ENCODE measurements at places on chromosomes 2 and 18. TPM values are rescaled to one million over a fixed set of nuclear protein-coding genes. Genes with fewer than 3 reads are reported as not detected.
A peak's percentile ranks its signal among the peaks of the same experiment; 100 is the strongest.

KIF5C gene
- 13.3 TPM for total RNA-seq

EPC2 gene
- total RNA-seq, result 31.9 TPM

ABCB11 gene
- not detected for total RNA-seq

IHH gene
- total RNA-seq, result not detected

FER1L5 gene
- 0.74 TPM for total RNA-seq

HDAC4 gene
- total RNA-seq, result 76.6 TPM

GBX2 gene
- not detected for total RNA-seq

DPP4 gene
- 15.5 TPM for total RNA-seq

PROC gene
- not detected for total RNA-seq

RAB1A gene
- 92.3 TPM for total RNA-seq

SKA1 gene
- 0.74 TPM for total RNA-seq

PSMA8 gene
- total RNA-seq, result not detected

RBKS gene
- total RNA-seq, result 2.2 TPM

EML6 gene
- 1.7 TPM for total RNA-seq

GRCh38 chr2:136245211-136245610 lies 127.3 kb upstream of the CXCR4 start:
- no peak overlapping the region for H3K27ac ChIP-seq
- H3K4me1 ChIP-seq, result no peaks in the 10 kb centered on the region
- no peaks in the 10 kb centered on the region for H3K36me3 ChIP-seq
- H3K27me3 ChIP-seq, result no peaks in the 10 kb centered on the region
- no peak overlapping the region for H3K4me3 ChIP-seq

DNA sequence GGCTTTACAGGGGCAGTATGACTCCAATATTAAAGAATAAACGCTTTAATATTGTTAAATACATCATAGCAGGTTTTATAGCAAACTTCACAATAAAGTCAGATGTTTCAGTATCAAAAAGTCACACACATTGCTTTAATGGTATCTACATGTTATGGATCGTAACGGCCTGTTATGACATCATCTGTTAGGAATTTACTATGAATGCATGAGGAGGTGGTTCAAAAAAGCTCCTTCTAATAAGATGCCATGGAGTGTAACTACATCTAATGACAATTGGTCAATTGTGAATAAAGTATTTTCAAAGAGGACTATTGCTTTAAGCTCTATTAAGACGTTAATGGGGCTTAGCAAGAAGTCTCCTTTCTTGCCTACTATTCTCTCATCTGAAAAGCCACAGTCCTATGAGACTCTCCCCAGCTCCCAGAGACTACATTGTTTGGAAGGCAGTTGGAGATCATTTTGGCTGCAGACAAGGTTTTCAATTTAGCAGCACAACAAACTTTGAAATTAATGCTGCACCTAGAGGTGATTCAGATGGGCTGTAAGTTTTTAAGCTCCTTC lies 300.7 kb upstream of the MEIS1 start:
- no peaks in the 10 kb centered on the region for H3K27me3 ChIP-seq
- no peak overlapping the region for H3K4me3 ChIP-seq
- H3K4me1 ChIP-seq, result no peaks in the 10 kb centered on the region
- no peak overlapping the region for H3K27ac ChIP-seq
- no peaks in the 10 kb centered on the region for H3K36me3 ChIP-seq
- DNase-seq, result no peak

GRCh38 chr2:95053543-95053942 lies 28.0 kb downstream of the MAL start:
- H3K27me3 ChIP-seq, result no peaks in the 10 kb centered on the region
- no peaks in the 10 kb centered on the region for H3K36me3 ChIP-seq
- no peak overlapping the region for H3K4me3 ChIP-seq
- H3K27ac ChIP-seq, result no peak overlapping the region
- no peak for DNase-seq

DNA sequence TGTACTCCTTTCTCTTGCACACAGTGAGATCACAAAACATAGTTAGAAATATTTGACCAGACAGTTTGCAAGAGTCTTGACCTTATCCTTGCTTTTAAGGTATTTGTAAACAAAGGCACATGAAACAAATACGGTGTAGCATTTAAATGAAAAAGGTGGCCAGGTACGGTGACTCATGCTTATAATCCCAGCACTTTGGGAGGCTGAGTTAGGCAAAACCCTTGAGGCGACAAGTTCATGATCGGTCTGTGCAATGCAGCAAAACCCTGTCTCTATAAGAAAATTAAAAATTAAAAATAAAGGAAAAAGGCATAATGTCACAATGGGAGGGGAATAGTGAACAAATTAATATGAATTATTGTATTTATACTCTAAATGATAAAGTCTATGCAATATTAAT lies 109.5 kb upstream of the PIK3C3 start:
- no peak overlapping the region for H3K27ac ChIP-seq
- no peaks in the 10 kb centered on the region for H3K4me1 ChIP-seq
- H3K36me3 ChIP-seq, result no peaks in the 10 kb centered on the region
- H3K4me3 ChIP-seq, result no peak overlapping the region
- no peak for DNase-seq
- no peaks in the 10 kb centered on the region for H3K27me3 ChIP-seq

- no peak overlapping the region for H3K27ac ChIP-seq
- no peak for DNase-seq
- no peak overlapping the region for H3K4me3 ChIP-seq
- H3K36me3 ChIP-seq, result no peaks in the 10 kb centered on the region
- H3K27me3 ChIP-seq, result no peaks in the 10 kb centered on the region
These were observed 622.1 kb upstream of the ID2 start for GRCh38 chr2:8059794-8060193.

GRCh38 chr2:56239437-56239836 lies 55.6 kb downstream of the CCDC85A start:
- no peak for DNase-seq
- no peaks in the 10 kb centered on the region for H3K27me3 ChIP-seq
- H3K4me1 ChIP-seq, result no peaks in the 10 kb centered on the region
- H3K36me3 ChIP-seq, result no peaks in the 10 kb centered on the region
- H3K27ac ChIP-seq, result no peak overlapping the region
- H3K4me3 ChIP-seq, result no peak overlapping the region

GRCh38 chr2:112588611-112589045 lies 4.2 kb downstream of the CHCHD5 start:
- no peak for DNase-seq
- no peaks in the 10 kb centered on the region for H3K27me3 ChIP-seq
- no peak overlapping the region for H3K27ac ChIP-seq
- no peak overlapping the region for H3K4me3 ChIP-seq
- no peaks in the 10 kb centered on the region for H3K36me3 ChIP-seq
- H3K4me1 ChIP-seq, result peaks cover 18% of the 10 kb centered on the region

DNA sequence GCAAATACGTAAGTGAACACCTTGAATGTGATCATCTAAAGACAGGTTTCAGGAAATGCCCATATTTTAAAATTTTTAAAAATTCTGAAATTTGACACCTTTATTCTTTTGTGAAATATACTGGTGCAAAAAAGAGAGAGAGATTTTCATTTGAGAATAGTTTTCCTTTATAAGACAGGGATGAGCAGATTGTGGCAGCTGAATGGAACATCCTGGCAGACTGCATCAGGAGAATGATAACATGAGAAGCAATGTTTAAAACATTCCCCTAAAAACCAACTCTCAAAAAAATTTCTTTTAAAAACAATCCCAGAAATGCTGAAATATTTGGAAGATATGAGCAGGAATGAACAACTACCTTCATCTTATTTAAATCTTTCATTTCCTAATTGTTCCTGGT lies 744.8 kb upstream of the ID2 start:
- no peak overlapping the region for H3K27ac ChIP-seq
- no peaks in the 10 kb centered on the region for H3K4me1 ChIP-seq
- no peak for DNase-seq
- no peaks in the 10 kb centered on the region for H3K27me3 ChIP-seq
- no peaks in the 10 kb centered on the region for H3K36me3 ChIP-seq
- H3K4me3 ChIP-seq, result no peak overlapping the region

GRCh38 chr18:76764291-76764901 lies 58.0 kb upstream of the ZNF236 start:
- H3K27ac ChIP-seq, result no peak overlapping the region
- no peaks in the 10 kb centered on the region for H3K4me1 ChIP-seq
- no peaks in the 10 kb centered on the region for H3K27me3 ChIP-seq
- no peak overlapping the region for H3K4me3 ChIP-seq

DNA sequence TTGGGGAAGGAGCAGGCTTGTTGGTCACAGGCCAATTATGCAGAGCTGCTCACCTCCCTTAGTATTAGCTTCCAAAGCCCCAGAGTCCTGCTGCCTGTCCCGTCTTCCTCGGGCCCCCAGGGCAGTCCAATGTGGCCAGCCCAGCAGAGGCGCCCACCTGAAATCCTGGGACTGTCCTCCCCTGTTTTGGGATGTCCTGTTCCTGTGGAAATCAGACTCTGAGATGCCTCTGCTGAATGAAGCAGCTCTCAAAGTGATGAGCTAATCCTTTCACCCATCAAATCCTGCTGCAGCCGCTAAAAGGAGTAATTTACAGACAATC lies 105.3 kb downstream of the CABLES1 start:
- no peaks in the 10 kb centered on the region for H3K36me3 ChIP-seq
- H3K4me3 ChIP-seq, result no peak overlapping the region

DNA sequence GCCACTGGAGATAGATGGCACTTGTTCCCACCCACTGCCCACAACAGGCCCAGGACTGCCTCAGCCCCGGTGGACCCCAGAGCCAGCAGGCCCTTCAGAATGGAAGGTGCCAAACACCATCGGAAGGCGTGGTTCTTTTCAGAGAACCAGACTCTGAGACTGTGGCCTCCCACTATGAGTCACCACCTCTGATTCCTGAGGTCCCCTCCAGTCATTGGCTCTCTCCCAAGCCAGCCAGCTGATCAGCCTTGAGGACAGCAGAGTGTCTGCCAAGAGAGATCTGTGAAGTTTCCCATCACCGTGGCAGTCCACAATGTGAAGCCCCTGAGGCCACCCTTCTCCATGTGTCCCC lies 10.4 kb upstream of the MAP3K2 start:
- no peaks in the 10 kb centered on the region for H3K36me3 ChIP-seq
- H3K4me1 ChIP-seq, result peaks cover 23% of the 10 kb centered on the region
- no peak overlapping the region for H3K27ac ChIP-seq
- DNase-seq, result peak; percentile 90
- no peaks in the 10 kb centered on the region for H3K27me3 ChIP-seq

DNA sequence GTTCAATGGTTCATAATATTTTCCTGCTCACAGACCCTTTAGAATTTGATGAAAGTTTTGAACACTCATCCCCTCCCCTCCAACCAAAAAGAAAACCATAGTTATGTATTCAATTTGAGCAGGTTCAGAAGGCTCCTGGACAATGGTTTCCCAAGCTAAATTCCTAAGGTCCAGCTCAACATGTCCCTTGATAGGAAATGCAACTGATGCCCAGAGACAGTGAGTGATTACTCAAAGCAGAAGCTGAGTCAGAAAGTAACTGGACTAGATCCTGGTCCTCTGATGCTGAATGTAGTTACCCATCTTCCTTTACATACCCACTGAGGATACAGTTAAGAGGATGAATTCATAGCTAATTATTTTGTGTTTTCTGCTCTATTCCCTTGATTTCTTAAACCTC lies 218.9 kb upstream of the NCKAP5 start:
- H3K36me3 ChIP-seq, result no peaks in the 10 kb centered on the region
- H3K27ac ChIP-seq, result no peak overlapping the region
- DNase-seq, result no peak
- H3K4me1 ChIP-seq, result no peaks in the 10 kb centered on the region

GRCh38 chr2:128284841-128285240 lies 33.8 kb downstream of the HS6ST1 start:
- no peak overlapping the region for H3K4me3 ChIP-seq
- no peaks in the 10 kb centered on the region for H3K36me3 ChIP-seq
- no peaks in the 10 kb centered on the region for H3K27me3 ChIP-seq

- H3K27me3 ChIP-seq, result no peaks in the 10 kb centered on the region
- no peak overlapping the region for H3K4me3 ChIP-seq
- DNase-seq, result no peak
- H3K27ac ChIP-seq, result no peak overlapping the region
- H3K36me3 ChIP-seq, result no peaks in the 10 kb centered on the region
These were observed 79.5 kb downstream of the EPHA4 start for GRCh38 chr2:221492636-221493035.

DNA sequence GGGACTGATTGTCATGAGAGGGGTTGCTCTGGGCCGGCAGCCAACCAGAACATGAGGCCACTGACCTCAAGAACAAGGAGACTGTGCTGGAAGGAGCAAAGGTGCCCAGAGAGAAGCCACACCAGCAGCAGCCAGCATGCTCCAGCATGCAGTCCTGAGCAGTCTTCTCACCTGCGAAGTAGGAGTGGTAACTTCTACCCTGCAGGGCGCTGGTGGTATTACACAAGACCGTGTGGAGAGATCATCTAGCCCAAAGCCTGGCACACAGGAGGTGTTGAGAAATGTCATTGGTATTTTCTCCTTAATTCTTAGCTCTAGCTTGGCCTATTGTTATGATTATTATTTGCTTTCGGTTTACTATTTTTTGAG lies 132.7 kb downstream of the TSN start:
- H3K36me3 ChIP-seq, result no peaks in the 10 kb centered on the region
- no peaks in the 10 kb centered on the region for H3K27me3 ChIP-seq
- H3K4me3 ChIP-seq, result no peak overlapping the region
- no peaks in the 10 kb centered on the region for H3K4me1 ChIP-seq
- no peak overlapping the region for H3K27ac ChIP-seq

DNA sequence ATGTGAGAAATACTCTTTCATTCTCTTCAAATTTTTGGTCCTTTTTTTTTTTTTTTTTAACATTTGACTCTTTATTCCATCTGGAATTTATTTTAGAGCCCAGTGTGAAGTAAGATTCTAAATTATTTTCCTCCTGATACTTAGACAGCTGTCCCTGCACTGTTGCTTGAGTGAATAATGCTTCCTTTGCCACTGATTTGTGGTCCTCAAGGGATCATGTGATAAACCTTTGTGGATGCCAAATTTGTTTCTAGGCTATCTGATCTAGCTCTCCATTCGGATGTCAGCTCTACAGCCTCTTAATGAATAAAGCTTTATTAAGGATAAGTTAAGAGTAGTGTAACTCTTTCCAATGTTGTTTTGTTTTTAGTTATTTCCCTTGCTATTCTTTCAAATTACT lies 142.3 kb downstream of the SMAD7 start:
- H3K27me3 ChIP-seq, result no peaks in the 10 kb centered on the region
- DNase-seq, result no peak
- H3K4me3 ChIP-seq, result no peak overlapping the region
- no peaks in the 10 kb centered on the region for H3K36me3 ChIP-seq

GRCh38 chr2:181334158-181334826 lies 122.9 kb upstream of the ITGA4 start:
- no peak overlapping the region for H3K4me3 ChIP-seq
- no peak overlapping the region for H3K27ac ChIP-seq
- DNase-seq, result no peak
- no peaks in the 10 kb centered on the region for H3K4me1 ChIP-seq

- H3K4me1 ChIP-seq, result no peaks in the 10 kb centered on the region
- H3K4me3 ChIP-seq, result no peak overlapping the region
- no peak for DNase-seq
- H3K27me3 ChIP-seq, result no peaks in the 10 kb centered on the region
- H3K36me3 ChIP-seq, result no peaks in the 10 kb centered on the region
- no peak overlapping the region for H3K27ac ChIP-seq
These were observed 19.6 kb upstream of the TMEM200C start for GRCh38 chr18:5914951-5915350.

- H3K4me1 ChIP-seq, result peaks cover 49% of the 10 kb centered on the region
- peak overlapping the region; percentile 30 for H3K27ac ChIP-seq
- DNase-seq, result no peak
These were observed 73.5 kb upstream of the SERTAD2 start for GRCh38 chr2:64727013-64727767.
